Esophagus squamous epithelium (tissue), 5 donors: ENCODE measurements at places on chromosomes 2 and 18.

DNA sequence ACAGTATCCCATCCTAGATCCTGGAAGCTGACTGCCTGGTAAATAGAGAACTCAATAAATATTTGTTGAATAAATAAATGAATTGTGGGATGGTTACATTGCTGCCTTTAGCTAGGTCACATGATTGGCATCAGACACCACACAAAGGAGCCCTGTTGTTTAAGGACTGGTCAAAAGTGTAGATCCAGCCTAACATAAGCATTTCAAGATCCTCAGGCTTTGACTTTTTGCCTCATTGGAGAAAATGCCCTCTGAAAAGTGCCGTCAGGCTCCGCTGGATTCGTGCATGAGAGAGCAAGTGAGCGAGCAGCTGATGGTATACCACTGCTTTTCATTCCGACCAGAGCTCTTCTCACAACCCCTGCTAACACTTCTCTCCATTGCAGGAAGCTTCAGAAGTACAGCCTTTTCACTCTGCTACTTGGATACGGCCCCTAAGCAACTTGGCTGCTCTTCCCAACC, 1.3 kb upstream of the ZNF24 start:
- DNase-seq: no peak

DNA sequence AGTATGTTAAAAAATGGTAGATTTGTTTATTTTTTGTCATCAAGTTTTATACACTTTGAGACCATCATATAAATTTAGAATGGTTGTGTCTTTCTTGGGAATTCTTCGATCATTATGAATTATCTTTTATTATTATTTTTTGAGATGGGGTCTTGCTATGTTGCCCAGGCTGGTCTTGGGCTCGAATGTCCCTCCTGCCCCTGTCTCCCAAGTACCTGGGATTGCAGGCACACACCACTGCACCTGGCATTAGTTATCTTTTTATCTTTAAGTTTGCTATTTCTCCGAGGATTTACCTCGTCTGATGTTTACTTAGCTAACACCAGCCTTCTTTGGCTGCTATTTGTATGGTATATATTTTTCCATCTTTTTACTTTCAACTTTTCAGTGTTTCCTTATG, 100.0 kb downstream of the BIRC6 start:
- no peak for DNase-seq

DNA sequence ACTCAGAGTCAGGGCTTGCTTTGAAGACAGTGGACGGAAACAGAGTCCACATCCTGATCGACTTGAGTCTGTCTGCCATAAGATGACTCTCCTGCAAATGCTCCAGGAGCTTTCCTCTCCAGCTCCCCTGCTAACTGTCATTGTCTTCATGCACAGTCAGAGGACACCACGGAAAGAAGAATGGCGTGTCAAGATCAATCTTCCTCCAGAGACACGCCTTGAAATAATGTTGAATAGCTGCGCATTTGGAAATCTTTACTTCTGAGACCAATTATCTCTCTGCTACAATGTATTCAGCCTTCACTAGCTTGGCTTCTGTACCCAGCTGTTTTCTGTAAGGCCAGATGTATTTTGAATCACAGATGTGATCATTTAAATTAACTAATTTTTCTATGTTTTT, 457.2 kb downstream of the CDH2 start:
- DNase-seq: no peak

DNA sequence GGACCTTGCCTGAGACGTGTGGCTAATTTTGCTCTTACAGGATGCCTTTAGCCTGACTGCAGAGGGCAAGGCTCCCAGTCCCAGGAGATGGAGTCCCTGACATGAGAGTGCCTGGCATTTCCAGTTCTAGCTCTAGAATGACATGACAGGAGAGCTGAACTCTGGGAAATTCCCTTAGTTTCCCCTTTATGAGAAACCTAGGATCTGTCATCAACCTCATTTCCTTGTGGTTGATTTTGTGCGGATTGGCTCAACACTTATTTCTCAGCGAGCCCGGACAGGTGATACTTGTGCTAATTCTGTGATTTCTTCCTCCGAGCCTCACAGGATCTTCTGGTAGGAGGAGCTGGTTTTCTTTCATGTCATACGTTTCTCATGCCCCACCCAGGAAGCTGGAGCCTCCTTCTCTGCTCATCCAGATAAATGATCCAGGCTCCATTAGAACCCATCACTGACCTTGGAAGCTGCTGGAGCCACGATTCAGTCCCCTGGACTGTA, at the start of gene IL36G:
IL36G (plus strand) TSS at position 448 of the 498 bp plus-strand sequence. CDS start 633 bp downstream, outside the sequence.
- no peak for DNase-seq

- no peak for DNase-seq
Measured at GRCh38 chr2:63049970-63050333, 678 bp upstream of the OTX1 start.

DNA sequence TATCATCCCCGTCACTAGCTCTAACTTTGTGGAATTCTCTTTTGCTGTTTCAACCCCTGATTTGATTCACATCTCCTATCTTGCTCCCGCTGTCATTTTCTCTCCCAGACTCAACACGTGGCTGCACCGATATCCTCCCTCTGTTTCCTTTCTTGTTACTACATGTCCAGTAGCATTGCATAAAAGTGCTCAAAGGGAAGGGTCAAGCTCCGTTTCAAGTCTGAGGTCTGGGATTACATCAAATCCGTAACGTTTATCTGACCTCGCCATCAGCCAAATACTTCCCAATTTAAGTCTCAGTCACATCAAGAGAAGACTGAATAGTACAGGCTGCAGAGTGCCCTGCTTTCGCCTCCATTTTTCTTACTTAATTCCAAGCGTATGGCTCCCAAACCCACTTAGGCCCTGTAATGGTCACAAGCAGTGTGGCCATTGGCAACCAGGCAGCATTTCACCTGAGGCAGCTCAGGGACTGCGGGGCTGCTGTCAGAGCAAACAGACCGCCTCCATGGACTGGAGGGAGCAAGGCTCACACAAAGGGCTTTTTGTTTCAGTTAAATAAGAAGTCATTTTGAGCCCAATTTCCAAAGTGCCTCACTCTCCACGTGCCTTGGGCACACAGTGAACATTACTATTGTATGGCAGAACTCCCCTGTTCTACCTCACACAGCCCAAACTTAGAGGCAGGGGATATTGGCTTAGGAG, 217.8 kb downstream of the BCL11A start:
- DNase-seq: no peak

DNA sequence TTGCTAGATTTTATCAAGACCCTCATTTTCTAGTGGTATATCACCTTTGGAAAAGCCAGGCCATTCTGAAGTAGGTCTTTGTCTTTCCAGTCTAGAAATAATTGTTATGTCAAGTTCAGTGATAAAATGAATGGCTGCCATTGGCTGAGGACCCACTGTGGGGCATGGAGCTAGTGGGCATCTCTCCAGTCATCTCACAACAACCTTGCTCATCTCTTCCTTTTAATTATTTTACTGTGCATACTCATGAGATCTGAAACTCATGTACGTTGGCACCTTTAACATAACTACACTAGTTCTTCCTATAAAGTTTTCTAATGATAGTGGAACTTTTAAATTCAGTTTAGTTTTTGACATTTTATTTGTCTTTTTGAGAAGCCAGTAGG, 240.9 kb downstream of the SLC8A1 start:
- DNase-seq: no peak

DNA sequence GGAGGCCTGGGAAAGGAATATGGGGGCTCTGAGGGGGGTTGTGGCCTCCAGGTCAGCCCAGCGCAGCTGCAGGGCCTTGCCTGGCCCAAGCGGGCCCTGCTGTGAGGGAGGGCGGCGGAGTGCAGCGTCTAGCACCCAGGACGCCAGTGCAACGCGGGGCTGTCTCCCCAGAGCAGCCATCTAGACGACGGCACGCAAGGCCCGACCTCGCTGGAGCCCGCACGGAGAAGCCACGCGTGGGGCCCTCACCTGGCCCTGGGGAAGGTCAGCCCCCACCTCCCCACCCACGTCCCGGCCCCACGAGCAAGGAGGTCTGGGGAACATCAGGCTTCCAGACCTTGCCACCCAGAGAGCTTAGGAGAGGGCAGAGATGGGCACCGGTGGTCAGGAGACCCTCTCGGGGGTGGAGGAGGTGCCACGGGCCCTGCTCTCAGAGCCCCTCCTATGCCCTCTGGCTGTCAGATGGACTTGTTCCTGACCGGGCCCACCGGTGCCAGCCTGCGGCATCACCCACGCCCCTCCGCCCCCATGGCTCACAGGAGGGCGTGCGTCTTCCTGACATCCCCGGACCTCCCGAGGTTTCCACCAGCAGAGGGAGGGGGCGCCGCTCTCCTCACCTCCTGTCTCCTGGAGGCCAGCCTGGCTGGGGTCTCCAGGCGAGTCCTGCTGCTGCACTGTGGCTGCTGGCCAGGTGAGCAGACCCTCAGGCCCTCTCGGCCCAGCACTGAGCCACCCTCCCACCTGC, 17.0 kb downstream of the GPR35 start:
- no peak for DNase-seq

GRCh38 chr2:50929661-50930060, 102.3 kb downstream of the NRXN1 start:
- DNase-seq: no peak
